ENCODE measurements at places on chromosomes 13 and 19.

- DNase-seq = no peak
Measured at GRCh38 chr13:46620029-46620428, 67.1 kb downstream of the LRCH1 start.

- no peak for DNase-seq
Measured at GRCh38 chr13:67069117-67069767, 160.9 kb downstream of the PCDH9 start.

- DNase-seq = no peak
Measured at GRCh38 chr13:99383946-99384345, 76.7 kb upstream of the GPR183 start.

GRCh38 chr19:46920362-46920761 lies 59.6 kb downstream of the ARHGAP35 start:
- no peak for DNase-seq

DNA sequence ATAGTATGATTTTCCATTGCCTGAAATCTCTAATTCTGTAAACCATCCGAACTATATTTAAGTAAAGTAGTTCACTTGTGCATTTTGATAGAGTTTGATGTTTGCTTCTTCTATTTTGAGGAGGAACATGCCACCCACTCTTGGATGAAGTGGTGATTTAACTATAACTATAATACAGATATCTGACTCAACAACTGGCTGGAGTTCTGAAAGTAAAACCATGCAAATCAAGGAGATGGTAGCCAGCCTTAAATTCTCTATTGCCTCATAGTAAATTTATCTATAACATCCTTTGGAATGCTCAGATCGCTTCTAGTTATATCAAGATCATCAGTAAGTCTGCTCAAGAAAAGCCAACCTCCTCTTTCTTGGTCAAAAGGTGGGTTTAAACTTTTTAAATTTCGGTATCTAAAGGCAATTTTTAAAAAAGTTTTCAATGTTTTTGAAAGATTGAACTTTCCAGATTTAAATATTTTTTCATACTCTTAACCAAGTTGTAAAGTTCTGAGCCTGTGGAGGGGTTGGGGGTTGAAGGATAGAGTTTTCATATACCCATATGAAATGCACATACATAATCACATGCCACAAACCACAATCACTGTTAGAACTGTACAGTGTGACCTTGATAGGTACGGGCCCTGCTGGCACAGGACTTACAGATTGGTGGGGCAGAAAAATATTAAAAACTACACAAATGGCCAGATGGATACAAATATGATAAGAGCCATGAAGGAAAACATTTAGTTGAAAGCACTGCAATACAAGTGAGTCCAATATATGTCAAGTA lies 90.5 kb upstream of the RFC3 start:
- DNase-seq = no peak

- DNase-seq = no peak
Measured at GRCh38 chr13:20360041-20360491, 127.9 kb upstream of the GJB6 start.

Data from activated T-cell treated with anti-CD3 and anti-CD28 coated beads for 1 hour (primary cell).